ENCODE measurements at places on chromosomes 6 and 20. TPM values are rescaled to one million over a fixed set of nuclear protein-coding genes. Genes with fewer than 3 reads are reported as not detected.

Gene TBXT
- total RNA-seq = not detected

Gene MAK
- 0.15 TPM for total RNA-seq

Gene GLP1R
- total RNA-seq = not detected

Gene PNLDC1
- not detected for total RNA-seq

Gene GRIK2
- 0.15 TPM for total RNA-seq

Gene CGA
- not detected for total RNA-seq

Gene NKX2-2
- not detected for total RNA-seq

Gene CCN6
- not detected for total RNA-seq

Gene SLC35D3
- not detected for total RNA-seq

Gene DLK2
- 1.0 TPM for total RNA-seq

Gene HDGFL1
- not detected for total RNA-seq

Gene EYS
- not detected for total RNA-seq

Gene SPTLC3
- 4.8 TPM for total RNA-seq

Gene ZBTB9
- total RNA-seq = 3.7 TPM

Gene BLCAP
- total RNA-seq = 23.2 TPM

Gene HLA-DQB2
- not detected for total RNA-seq

Gene KCNQ2
- total RNA-seq = not detected

Gene PTPRK
- 21.4 TPM for total RNA-seq

Gene RALGAPA2
- total RNA-seq = 6.6 TPM

Gene BCL2L1
- total RNA-seq = 130 TPM

Gene KCNG1
- 51.0 TPM for total RNA-seq

Gene GGTLC1
- not detected for total RNA-seq

Gene ABHD16B
- total RNA-seq = not detected

Gene ANKRD60
- total RNA-seq = not detected

Gene RAB23
- total RNA-seq = 14.4 TPM

Gene SGK2
- total RNA-seq = not detected

Gene TRIM10
- total RNA-seq = not detected

Gene KHDC3L
- total RNA-seq = not detected
